ENCODE measurements at places on chromosomes 7 and 10.

- DNase-seq, result no peak
These were observed 4.4 kb downstream of the EVX1 start for GRCh38 chr7:27247000-27247399.

GRCh38 chr7:36811807-36812206 is 87.5 kb upstream of the AOAH start:
- DNase-seq, result no peak

- no peak for DNase-seq
These were observed 201.9 kb upstream of the FRMD4A start for GRCh38 chr10:14532473-14533251.

- no peak for DNase-seq
These were observed 105.4 kb upstream of the KIF5B start for GRCh38 chr10:32161586-32161985.

DNA sequence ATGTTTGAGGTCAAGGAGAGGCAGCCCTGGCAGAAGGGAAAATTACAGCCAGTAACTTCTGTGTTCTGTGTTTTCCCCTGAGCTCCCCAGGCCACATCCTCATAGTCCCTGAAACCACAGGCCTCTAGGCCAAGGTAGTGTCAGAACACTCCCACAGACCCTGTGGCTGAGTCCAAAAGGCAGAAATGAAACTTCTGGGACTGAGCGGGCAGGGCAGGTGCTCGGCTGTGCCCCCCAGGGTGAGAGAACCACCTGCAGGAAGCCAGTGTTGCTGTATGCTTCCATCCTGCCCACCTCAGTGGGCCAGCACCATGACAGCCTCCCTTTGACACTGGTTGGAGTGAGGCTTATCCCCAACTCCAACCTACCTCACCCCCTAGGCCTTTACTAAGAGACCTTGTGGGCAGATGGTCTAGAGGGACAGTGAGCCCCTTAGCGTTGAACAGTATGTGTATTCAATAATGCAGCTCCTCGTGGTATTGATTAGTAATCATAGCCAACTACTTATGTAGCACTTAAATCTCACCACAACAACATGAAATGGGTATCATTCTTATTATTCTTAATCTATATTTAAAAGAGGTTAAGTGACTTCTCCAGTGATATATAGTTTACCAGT is 30.3 kb downstream of the PIK3CG start:
- DNase-seq, result no peak

GRCh38 chr10:75662715-75663114 is 231.3 kb downstream of the LRMDA start:
- DNase-seq, result no peak

Measured in activated naive CD4-positive, alpha-beta T cell treated with Interleukin-2 at 50 U/mL for 16 hours (primary cell).